ENCODE measurements at places on chromosomes 7 and 10.

DNA sequence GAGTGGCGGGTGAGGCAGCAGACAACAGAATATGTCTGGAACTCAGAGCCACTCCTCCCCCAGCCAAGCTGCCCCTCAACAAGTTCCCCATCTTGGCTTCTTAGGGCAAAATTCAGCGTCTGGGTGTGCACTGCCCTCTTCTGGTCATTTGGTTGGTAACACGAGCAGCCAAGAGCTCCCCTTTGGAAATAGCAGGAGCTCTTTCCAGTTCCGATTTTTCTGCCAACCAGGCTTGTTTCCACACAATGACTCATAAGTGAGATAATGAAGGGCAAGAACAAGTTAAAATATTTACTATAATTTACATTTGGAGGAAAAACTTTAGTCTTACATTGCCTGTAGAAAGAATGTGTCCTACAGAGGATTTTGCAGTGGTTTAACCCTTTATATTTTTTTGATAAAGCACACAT lies 70.5 kb downstream of the ADCYAP1R1 start:
- DNase-seq: peak; percentile 69

DNA sequence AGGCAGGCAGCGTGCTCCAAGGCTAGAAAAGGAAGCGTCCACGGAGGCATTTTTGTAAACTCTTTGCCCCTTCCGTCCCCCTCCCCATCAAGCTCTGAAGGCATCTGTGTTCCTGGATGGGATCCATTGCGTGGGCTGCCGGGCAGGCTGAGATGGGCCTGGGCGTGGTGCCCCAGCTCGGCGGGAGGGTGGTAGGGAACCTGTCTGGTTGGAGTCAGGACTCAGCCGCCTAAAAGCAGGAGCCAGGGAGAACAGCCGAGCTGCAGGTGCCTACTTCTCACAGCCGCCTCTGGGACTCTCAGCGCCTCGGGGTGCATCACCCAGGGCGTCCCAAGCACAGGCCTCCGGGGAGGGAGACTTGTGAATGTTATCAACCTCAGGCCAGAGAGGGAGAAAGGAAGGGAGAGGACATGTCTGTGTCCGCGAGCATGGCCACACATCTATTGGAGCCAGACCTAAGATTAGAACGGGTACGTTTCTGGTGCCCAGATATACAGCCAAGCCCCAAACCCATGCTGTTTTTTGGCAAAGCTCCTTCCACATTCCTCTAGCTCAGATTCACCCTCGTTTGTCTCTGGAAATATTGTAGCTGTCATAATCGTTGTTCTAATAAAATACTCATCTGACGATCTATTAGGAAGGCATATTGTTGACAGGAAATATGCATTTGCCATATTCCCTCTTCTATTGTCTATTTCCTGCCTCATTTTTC lies 48.6 kb upstream of the CTBP2 start:
- DNase-seq: no peak

DNA sequence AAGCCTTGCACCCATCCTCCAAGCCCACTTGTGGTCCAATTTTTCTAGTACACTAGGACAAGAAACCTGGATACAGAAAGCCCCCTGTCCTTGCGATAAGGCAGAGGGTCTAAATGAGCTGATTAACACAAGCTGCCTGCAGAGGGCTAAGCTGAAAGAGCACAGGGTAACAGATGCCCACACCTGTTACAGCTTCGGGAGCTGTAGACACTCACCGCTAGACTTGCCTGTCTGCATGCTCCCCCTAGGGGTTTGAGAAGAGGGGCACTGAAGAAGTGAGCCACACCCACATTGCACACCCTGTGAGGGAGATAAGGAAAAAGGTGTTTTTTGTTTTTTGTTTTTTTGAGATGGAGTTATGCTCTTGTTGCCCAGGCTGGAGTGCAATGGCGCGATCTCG lies 386.5 kb upstream of the AUTS2 start:
- DNase-seq: no peak

- DNase-seq: no peak
Observed at GRCh38 chr10:102597131-102597991, 46.9 kb upstream of the TRIM8 start.

DNA sequence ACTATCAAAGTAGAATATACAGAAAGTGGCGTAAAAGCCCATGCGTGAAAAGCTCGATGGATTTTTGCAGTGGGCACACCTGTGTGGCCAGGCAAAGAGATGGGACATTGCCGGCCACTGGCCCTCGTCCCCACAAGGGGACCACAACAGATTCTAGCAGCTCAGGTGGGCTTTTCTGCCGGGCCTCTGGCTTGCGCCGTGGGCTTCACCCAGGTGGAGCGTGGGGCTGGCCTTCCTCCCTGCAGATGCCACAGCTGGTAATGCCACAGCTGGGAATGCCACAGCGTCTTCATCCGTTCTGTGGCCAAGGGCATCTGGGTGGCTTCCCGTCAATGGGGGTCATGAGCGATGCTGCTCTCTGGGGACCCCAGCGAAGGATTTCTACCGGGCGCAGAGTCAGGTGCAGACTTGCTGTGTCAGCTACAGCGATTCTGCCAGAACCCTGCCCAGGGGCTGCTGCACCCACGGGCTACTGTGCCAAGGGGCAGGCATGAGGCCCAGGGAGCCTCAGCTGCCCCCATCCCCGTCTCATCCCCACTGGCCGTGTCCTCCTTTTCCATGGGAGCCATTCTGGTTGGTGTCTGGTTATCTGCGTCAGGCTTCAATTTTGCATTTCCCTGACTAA lies 52.5 kb upstream of the NKX6-2 start:
- DNase-seq: no peak

DNA sequence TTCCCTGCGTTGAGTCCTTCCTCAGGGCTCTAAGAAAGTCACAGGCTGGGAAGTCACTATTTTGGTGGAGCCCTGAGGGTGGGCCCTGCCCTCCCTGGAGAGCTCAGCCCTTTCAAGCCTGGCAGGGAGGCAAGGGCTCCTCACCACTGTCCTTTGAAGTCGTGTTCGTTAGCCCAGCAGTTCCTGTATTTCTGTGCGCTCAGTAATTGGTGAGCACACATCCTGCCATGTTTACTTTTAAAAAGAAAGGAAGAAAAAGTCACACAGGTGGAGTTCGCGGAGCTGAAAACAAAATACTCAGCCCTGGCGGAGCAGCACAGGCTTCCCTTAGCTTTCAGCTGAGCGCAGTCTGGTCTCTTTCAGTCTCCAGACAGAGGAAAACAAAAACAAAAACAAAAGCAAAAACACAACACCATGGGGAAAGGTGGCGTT lies 37.1 kb downstream of the PRKCQ start:
- peak; percentile 78 for DNase-seq

- no peak for DNase-seq
Observed at GRCh38 chr7:143393267-143394041, 12.3 kb downstream of the ZYX start.

- no peak for DNase-seq
Observed at GRCh38 chr10:30491204-30491915, 57.4 kb downstream of the MAP3K8 start.

DNA sequence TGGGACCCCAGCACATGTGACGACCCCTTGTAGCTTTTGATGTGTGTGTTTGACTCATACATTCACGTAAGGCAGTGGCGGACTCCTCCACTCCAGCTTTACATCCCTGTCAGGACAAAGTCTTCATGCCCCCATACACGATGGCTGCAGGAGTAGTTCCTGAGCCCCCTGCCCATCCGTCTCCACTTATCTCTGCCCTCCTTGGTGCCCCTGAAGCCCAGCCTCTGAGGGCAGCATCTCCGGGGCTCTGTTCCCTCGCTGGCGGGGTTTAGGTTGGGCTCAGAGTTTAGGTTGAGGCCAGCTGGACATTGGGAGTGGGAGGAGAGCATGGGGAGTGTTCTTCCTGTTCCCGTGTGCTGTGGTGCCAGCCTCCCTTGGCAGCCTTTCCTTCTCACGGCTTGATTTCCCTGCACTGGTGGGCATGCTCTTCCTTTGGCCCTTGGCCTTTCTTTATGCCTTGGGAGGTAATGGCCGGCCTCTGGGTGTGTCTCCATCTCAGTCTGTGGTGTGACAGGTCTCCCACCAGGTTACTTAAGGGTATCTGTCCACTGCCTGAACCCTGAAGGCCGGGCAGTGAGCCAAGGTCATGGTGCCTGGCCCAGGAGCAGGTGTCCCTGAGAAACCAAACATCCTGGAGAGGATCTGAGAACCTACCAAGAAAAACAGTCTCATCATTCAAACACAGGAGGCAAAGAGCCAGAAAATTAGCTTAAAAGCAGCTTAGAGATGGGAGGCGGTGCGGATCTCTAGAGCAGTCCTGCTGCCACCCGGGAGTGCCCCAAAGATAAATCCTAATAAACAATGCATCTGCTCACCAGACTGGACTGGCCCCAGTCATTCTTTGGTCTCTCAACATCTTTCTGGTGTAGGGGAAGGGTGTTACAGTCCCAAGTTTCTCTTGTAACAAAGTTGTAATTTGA lies 85.5 kb downstream of the GLRX3 start:
- DNase-seq: peak; percentile 42

- no peak for DNase-seq
Observed at GRCh38 chr7:130452951-130453350, 12.1 kb upstream of the CEP41 start.

GRCh38 chr7:98399890-98400541 lies 874 bp downstream of the BAIAP2L1 start:
- no peak for DNase-seq

GRCh38 chr7:78620920-78621319 lies 822.3 kb downstream of the PHTF2 start:
- DNase-seq: no peak

DNA sequence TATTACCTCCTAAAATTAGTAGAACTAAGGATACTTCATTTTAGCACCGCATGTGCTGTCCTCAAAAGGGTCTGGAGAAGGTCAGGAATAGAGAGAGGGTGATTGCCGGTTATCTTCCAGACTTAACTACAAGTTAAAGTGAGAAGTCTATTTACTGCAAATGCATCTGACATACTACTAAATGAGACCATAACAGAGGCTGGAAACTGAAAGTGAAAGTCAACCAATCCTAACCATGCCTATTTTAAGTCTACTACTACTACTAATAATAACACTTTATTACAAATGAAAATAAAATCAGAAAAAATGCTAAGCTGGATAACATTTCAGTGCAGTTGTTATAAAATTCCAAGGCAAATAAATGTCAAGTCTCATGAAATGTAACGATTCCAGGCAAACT lies 244.7 kb downstream of the KIF20B start:
- no peak for DNase-seq

DNA sequence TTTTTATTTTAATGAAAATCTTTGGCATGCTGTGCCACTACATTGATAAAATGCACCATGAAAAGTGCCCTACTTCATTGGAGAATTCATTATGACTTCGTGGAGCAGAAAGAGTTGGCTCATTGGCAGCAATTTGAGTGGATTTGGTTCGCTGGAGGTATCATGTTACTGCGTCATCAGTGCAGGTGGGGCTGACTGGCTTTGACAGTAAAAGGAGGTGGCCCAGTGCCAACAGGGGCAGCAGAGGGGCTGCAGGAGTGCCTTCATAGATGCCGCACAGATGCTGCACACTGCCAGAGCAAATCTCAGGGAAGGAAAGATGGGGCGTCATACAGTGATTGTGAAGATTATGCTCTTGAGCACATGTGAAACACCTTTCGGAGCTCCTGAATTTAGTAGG lies 22.2 kb downstream of the FZD1 start:
- DNase-seq: no peak

GRCh38 chr7:139575338-139575680 lies 51.8 kb downstream of the CLEC2L start:
- DNase-seq: no peak

DNA sequence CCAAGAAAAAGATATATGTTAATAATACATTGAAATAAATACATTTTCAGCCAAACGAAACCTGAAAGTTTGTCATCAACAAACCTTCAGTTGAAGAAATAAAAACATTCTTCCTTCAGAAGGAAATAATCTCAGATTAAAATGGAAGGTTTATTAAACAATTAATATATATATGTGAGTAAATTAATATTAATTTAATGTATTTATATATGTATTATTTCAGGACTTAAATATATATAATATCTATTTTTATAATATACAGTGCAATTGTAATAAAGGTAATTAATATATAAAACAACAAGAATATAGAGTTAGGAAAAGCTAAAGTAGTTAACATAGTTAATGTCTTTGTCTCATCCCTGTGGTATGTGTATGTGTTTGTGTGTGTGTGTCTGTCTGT lies 102.2 kb upstream of the CDC14C start:
- DNase-seq: no peak

DNA sequence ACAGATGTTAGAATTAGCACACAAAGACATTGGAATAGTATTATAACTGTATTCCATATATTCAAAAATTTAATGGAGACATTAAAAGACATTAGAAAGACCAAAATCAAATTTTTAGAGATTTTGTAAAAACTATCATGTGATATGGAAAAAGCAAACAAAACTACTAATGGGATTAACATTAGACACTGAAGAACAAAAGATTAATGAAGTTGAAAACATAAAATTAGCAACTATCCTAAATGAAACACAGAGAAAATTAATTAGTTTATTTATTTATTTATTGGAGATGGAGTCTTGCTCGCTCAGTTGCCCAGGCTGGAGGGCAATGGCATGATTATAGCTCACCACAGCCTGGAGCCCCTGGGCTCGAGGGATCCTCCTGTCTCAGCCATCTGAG lies 158.8 kb downstream of the DOCK4 start:
- DNase-seq: no peak

- no peak for DNase-seq
Observed at GRCh38 chr7:35415411-35415822, 161.5 kb upstream of the TBX20 start.

DNA sequence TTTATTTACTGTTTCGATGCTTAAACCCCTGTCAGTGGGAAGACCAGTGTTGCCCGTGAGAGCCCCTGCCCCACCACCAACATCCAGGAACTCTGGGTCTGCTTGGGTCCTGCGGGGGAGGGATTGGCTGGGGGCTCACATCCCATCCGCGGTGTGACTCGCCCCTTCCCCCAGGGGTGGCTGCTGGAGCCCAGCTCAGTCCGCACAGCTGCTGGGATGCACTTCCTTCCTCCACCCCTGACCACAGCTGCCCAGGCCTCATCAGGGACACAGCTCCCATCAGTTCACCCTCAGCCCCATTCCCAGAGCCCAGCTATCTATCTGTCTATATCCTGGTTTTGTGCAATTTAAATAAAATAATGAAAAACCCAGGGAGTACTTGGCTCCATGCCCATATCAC lies 54.5 kb downstream of the JAKMIP3 start:
- DNase-seq: no peak

DNA sequence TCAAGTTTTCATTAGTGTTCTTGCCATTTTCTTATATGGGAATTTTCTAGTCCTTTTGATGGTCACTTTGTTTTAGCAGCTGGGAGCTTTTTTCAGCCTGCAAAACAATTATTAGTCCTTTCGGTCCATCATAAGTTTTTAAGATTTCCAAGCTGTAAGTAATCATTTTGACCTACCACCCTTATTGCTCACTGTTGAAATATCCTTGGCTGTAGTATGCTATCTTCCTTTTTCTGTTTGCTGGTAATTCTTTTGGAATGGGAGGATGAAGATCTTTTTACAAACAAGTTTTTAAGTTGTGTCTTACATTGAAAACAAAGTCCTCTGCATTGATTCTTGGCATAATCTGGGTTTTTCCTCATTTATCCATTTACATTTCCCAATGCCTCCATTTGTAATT lies 24.0 kb downstream of the BZW2 start:
- no peak for DNase-seq

- no peak for DNase-seq
Observed at GRCh38 chr7:130356121-130356875, 11.7 kb downstream of the CPA5 start.

- DNase-seq: no peak
Observed at GRCh38 chr7:130793855-130794618, 60.0 kb upstream of the KLF14 start.

- no peak for DNase-seq
Observed at GRCh38 chr7:112007185-112007584, 199.0 kb downstream of the DOCK4 start.

GRCh38 chr10:8336629-8337331 lies 282.3 kb downstream of the GATA3 start:
- no peak for DNase-seq

- DNase-seq: no peak
Observed at GRCh38 chr7:97226541-97226940, 109.0 kb downstream of the SDHAF3 start.
